ENCODE measurements at places on chromosomes 13 and 19.

- no peak for DNase-seq
Observed at GRCh38 chr13:95477187-95477586, 75.3 kb upstream of the CLDN10 start.

- DNase-seq: no peak
Observed at GRCh38 chr13:103525530-103525929, 459.3 kb upstream of the SLC10A2 start.

DNA sequence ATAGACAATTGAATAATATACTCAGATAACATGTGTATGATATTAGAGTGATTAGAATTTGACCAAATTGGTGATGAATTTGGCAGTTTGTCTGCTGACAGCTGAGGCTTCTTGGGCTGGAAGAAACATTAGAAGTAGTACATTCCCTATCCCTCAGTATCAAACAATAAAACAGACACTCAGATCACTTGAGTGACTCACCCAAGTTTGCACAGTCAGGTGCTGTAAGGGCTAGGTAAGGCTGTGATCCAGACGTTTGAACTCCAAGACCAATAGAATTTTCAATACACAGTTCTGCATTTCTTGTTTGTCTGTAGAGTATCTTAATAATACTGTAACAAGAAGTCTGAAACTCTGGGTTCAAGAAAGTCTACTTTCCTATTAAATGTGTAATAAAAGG lies 223.5 kb downstream of the POSTN start:
- DNase-seq: no peak

GRCh38 chr13:75986818-75987217 lies 350.7 kb downstream of the LMO7 start:
- no peak for DNase-seq

DNA sequence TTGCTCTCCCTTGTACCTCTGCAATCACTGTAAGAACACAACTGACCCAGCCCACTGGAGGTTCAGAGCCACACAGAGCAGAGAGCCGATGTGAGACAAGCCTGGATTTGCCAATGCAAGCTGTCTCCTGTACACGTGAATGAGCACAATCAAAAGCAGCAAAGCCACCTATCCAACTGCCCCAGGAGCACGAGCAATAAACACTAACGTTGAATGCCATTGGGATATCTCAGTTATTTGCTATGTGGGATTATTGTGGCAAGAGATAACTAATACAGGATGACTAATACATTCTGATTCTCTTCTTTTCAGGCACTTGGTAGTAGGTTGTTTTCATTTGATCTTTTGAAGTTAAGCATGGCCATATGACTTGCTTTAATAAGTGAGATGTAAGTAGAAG lies 85.2 kb upstream of the FAM216B start:
- DNase-seq: no peak

DNA sequence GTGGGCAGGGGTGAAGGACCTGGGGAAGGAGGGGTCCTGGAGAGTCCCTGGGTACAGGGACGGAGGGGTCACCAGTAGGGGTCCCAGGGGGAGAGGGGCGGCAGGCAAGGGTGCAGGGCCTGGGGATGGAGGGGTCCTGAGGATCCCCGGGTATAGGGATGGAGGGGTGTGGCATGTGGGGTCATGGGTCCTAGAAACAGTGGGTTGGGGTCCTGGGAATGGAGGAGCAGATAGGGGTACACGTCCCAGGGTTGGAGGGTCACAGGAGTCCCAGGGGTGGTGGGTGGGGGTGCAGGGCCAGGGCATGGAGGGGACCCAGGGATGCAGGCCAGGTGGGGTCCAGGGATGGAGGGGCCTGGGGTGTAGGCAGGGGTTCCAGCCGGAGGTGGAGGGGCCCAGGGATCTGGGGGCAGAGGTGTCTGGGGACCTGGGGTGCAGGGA lies 1.4 kb downstream of the BTBD2 start:
- no peak for DNase-seq

DNA sequence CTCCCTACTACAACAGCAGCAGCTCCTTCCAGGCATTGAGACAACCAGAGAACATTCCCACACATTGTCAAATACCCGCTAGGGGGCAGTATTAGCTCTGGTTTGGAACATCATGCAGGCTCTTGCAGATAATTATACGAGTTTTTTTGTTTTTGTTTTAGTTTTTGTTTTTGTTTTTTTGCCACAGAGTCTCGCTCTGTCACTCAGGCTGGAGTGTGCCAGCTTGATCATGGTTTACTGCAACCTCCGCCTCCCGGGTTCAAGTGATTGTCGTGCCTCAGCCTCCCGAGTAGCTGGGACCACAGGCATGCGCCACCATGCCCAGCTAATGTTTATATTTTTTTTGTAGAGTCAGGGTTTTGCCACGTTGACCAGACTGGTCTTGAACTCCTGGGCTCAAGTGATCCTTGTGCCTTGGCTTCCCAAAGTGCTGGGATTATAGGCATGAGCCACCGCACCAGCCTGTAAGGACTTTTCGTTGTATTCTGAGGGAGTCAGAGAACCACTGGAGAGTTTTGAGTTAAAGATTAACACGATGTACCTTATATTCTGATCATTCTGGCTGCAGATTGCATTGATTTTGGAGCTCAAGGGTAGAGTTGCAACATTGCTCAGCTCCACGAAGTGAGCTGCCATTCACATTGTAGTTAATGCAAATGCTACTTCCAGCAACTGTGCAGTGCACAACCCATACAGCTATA lies 41.7 kb upstream of the CEACAM20 start:
- peak; percentile 55 for DNase-seq

DNA sequence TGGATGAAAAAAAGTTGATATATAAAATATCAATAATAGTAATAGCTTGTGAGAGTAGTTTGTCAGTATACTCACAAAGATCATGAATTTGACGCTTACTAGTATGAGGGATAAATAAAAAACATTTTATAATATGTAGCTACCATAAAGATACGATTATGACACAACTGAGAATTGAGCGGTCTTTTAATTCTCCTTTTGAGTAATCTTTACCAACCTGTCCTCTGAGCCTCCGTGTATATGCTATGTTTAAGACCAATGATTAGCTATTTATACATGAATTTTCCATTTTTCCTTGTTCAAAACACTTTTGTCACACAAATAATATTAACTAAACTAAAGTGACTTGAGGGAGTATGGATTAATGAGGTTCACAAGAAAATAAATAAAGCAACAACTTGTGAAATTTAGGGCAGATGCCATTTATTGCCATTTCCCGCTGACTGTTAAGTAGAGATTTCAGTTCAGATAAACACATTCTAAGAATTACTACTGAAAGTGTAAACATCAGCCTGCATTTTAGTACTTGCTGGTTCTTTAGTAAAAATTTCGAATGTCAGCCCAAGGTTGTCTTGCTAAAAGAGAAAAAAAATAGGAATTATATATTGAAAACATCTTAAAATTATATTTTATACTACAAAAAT lies 6.2 kb upstream of the IRS2 start:
- DNase-seq: no peak

DNA sequence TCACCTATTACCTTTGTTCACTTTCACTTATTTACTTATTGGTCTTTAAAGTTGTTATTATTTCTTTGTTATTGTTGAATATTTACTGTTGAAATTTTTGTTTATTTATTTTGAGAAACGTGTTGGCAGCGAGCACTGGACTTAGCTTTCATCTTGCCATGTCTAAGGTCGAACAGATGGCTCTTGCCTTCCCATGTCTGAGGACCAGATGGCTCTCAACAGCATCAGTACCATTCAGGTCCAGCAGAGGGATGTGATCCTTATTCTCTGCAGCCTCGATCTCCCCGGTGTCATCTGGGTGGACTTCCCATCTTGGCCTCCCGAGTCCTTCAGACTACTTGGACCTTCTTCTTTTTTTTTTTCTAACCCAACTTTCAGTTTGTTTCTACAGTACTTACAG lies 1437.6 kb downstream of the UQCRFS1 start:
- DNase-seq: no peak

- DNase-seq: no peak
Observed at GRCh38 chr13:89053418-89053817, 1382.2 kb downstream of the SLITRK5 start.

DNA sequence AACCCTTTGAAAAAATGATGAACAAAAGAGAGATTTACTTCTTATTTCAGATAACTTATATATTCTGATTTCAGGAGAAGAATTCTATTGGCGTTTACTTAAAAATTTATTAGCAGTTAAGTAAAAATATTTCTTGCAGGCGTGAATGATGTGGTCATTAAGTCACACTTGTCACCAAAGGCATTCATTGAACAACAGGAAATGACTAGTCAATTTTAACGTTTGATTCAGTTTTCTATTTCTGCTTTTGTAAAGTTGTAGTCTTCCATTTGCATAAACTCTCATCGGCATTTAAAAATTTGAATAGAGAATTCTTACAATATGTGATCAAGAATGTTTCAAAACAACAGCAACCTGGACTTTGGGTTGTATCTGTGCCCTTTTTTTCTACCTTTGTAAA lies 83.4 kb downstream of the GPR12 start:
- no peak for DNase-seq

- no peak for DNase-seq
Observed at GRCh38 chr13:91565296-91565695, 166.9 kb downstream of the GPC5 start.

DNA sequence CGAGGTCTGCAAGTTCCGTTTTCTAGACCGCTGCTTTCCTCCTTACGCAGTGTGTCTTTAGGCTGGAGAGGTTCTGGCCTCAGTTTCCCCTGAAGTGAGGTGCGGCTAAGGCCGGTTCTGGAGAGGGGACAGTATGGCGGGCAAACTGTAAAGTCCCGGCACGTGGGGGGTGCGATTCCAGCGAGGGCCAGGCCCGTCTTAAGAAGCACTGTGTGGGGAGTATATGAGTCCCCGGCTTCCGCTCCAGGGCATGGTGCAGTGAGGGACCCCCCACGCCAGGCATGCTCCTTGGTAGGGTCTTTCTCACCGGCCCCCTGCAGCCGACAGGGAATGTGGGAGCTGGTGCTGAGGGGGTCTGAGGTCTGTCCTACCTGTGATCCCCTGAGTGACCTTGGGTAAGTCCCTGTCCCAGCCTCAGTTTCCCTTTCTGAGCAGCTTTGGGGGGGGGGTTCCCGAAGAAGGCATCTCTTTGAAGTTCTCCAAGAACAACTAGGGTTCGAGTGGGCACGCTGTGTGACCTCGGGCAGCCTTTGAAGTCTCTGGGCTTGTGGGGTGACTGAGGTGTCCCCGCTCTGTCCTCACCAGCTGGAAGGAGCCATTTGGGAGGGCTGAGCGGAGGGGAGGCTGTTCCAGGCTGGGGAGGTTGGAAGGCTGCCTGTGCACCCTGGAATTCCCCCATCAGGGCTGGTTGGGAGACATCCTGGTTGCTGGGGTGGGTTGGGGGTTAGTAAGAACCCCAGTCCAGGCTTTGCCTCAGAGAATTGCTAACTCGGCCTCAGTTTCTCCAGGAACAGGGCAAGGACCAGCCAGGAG lies 1.5 kb downstream of the NFIC start:
- DNase-seq: no peak

DNA sequence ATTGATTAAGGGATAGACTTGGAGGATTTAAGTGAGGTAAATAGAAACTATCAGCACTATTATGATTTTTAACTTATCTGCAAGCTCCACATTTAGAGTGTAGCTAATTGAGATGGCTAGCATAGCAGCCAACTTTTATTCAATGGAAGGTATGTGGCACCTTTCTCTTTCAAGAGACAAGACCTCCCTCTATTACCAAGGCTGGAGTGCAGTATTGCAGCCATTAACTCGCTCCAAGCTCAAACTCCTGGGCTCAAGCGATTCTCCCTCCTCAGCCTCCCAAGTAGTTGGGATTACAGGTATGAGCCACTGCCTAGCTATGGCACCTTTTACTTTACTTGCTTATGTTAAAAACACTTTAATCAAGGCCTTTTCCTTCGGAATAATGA lies 8.2 kb downstream of the TPT1 start:
- no peak for DNase-seq

- no peak for DNase-seq
Observed at GRCh38 chr19:48400018-48400742, 6.7 kb downstream of the GRIN2D start.

DNA sequence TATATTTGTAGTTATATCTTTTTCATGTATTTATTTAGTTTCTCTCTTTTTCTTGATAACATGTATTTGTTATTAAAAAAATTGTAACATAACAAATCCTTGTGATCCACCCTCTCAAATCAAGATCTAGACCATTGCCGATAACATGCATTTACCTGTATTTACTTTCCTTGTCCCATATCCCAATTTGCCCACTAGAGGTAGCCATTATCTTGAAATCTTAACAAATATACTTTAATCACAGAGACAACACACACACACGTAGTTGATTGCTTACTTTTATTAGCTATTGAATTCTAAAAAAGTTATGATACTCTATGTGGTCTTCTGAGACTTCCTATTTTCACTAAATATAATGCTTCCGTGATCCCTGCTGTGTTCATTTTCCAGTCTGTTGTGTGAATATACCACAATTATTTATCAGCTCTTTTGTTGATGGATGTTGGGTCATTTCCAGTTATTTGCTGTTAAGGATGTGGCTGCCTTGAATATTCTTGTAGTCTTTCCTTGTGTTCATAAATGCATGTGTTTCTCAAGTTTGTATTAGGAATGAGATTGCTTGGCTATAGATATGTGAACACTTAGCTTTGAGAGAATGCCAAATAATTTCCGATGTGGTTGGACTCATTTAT lies 31.3 kb upstream of the ZMYM2 start:
- peak; percentile 40 for DNase-seq

DNA sequence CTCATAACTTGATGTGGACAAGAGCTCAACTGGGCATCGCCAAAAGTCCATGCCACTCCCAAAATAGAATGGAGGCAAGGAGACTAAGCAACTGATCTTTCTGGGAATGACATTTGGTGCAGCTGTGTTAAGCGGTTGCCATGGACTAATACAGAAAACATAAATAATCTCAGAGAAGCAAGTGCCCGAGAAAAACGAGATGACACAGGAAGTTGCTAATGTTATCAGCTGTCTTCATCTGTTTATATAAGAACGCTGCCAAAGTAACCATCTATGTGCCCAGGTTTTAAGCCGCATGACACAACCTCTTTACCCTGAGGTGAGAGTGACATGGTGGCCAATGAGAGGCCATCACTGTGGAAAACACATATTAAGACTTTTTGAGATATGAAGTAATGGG lies 54.9 kb upstream of the SACS start:
- no peak for DNase-seq

DNA sequence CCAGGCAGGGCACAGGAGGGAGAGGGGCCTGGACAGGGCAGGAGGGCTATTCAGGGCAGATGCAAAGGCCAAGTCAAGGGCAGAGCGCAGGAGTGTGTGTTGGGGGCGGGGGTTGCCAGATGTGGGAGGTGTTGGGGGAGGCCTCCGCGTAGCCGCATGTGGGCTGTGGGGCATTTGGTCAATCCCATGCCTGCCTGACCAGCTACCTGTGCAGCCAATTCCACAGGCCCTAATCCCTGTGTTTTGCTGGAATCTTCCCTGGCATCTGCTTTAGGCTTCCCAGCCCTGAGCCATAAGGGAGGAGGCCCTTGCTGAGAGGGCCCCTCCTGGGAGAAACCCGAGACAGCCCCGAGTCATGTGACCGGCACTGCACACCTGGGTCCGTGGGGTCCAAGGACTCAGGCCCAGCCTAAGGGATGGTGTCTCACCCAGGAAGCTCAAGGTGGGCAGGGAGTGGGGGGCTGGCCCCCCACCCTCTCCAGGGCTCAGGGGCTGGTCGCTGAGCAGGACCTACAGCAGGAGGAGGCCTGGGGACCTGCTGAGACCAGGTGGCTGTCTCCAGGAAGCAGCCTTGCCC lies 20.3 kb downstream of the RFX1 start:
- DNase-seq: no peak

Data from CD4-positive, alpha-beta T cell treated with Interleukin-15 for 4 hours (primary cell).